Upper lobe of right lung (tissue), 1 donor: ENCODE measurements at places on chromosomes 11 and 22.
A peak's percentile ranks its signal among the peaks of the same experiment; 100 is the strongest.

GRCh38 chr11:111604392-111605009 lies 2.3 kb downstream of the SIK2 start:
- no peak for DNase-seq

- DNase-seq: no peak
These were observed 5.0 kb upstream of the SH3BP1 start for GRCh38 chr22:37634417-37634924.

- no peak for DNase-seq
These were observed 26.3 kb downstream of the SLC1A2 start for GRCh38 chr11:35393098-35393497.

DNA sequence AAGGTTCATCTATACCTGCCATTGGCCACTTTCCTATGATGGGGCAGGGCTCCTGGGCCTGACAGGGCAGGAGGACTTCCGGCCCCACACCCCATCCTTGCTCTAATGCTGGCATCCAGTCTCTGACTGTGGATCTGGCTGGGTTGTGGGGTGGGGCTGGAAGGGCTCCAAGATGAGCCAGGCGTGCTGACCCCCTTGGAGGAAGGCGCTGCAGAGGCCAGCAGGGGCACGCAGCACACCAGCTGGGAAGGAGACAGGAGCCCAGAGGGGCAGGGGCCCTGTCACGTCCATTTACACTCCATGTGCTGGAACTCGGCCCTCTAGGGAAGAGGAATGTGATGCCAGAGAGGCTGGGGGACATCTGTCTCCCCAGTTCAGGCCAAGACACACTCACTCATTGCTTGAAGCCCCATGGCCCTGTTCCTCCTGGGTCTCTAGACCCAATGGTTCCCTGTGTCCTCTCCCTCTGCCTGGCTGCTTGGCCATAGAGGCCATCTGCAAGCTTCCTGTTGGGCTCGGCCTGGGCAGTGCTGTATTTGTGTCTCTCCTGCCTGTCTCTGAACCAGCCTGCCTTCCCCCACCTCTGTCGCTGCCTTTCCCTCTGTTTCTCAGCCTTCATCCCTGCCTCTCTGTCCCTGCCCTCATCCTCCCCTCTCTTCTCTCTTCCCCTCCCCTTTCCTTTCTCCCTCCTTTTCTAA lies 67.5 kb upstream of the NECTIN1 start:
- peak; percentile 53 for DNase-seq

DNA sequence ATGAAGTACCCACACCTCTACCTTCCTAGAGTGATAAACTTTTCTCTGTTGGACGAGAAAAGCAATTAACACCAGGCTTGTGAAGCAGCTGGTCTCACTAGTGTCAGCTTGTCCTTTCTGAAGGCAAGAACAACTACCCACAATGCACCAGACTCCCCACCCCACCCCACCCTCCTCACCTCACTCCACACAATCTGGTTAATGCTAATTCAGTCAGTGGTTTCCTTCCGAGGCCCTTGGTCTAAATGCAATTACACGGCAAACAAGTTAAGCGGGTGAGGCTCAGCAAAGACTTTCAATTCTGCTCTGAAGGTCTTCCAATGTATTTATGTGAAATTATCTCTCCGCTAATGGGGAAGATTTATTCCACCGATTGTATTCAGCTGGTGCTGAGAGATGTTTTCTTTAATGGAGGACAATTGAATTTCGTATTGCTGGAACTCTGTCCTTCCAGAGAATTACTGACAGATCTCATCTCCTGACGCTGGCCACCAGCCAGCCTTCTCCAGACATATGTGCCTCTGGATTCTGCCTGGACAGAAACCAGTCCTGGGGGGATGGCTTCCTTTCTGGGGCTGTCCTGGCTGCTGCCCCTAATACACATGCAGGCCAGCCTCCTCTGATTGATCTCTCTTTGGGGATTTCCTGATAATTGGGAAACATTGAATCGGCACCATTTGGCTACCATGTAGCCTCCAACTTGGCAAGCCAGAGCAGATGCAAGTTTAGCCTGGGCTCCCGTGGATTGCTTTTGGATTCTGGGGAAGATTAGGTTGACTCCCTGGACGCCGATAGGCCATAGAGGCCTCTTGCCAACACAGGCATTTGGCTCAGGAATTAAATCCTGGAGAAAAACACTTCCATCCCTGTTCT lies 165.8 kb upstream of the NARS2 start:
- DNase-seq: no peak

DNA sequence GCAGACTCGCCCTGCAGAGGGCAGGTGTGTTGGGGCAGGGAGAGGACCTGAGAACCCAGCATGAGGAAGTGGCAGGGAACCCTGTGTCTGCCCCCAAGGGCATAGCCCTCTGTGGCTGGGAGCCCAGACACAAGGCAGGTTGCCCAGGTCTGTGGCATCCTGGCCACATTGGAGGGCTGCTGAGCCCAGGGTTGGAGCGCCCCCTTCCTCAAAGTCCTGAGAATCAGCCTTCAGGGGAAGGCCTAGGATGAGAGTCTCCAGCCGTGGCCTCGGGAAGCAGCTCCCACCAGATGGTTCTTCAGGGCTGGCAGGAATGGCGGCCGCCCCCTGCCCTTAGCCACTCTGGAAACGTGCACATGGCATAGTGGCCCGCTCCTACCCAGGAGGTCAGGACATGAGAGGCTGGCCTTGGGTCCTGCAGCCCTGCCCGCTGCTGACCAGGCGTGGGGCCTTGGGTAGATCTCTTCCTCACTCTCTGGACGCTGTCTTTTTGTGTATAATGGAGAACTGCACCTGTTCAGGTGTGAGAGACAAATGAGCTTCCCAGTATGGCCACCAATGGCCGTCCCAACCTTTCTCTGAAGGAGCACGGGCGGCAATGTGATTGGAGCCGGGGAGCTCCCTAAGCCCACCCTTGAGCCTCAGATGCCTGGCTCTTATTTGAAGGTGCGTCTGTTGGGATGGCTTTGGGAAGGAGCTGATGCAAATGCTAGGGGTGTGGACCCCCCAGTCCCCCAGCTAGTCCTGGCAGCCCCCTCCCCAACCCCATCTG lies 4.6 kb upstream of the CDC42BPG start:
- DNase-seq: no peak

DNA sequence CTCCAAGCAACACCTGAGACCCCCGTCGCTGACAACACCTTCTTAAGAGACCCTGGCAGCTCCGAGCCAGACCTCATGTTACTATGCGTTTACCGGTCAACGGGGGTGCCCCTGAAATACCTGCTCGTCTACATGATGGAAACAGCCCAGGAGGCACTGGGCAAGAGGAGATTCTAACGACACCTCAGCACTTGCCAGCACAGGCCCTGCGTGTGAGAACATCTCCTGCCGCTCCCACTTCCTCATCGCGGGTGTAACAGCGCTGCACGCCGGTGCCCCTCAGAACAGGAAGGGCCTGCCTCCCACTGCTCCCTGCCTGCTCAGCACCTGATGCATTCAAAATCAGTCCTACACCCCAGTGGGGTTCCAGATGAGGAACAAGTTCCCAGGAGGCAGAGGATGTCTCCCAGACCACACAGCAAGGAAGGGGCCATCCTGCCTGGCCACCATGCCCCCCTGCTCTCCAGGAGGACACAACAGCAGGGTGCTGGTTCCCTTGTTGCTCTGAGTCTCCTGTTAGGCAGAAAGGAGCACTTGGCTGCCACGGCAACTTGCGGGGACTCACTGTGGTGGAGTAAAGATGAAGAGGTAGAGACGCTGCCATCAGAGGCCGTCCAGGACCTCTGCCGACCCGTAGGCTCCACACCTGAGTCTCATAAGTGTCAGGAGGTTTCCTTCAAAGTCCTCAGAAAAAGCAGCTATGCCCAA lies 2.1 kb downstream of the TOLLIP start:
- peak; percentile 73 for DNase-seq

DNA sequence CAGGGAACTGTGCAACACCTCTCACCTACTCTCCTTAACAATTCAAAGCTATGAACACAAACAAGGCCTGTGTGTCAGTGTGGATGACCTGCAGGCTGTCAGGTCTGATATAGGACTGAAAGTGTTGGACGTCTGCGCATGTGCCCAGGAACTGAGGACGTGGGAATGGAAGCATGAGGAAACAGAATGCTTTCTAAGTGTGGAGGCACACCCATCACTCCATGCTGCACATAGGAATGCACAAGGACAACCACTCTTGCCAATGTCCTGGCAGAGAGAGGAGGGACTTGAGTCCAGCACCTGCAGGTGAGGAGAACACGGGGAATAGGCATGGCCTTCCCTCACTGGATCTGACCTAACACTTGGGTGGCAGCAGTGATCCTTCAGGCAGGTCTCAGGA lies 874.3 kb downstream of the OPCML start:
- peak; percentile 78 for DNase-seq

DNA sequence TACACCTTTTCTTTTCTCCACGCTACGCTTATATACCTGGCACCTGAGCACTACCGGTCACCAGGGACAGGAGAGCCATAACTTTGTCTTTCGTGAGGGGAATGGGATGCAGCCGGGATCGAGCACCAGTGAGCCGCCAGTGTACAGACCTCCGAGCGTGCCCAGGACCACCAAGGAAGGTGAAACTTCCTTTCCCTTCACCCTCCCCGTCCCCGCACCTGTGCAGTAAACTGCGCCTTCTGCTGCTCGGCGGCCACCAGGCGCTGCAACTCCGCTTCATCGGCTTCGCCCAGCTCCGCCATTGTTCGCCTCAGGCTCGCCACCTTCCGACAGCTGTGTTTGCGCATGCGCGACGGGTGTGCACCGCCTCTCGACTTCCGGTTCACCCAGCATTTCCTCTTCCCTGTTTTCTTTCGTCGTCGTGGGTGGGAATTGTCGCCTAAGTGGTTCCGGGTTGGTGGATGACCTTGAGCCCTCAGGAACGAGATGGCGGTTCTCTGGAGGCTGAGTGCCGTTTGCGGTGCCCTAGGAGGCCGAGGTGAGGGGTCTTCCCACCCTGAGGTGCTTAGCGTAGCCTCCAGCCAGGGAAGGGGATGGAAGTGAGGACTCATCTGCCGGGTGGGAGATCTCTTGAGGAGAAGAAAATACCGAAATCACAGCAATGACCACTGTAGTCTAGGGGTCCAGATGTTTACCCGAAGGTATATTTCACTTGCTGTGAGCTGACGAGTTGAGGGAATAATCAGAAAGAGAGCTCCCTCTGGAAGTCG lies at the start of the genes SDHD and TIMM8B:
Gene SDHD (plus strand): TSS at position 452 of the 770 bp plus-strand sequence. CDS start 35 bp downstream, at position 487.
Gene TIMM8B (minus strand): TSS at position 335 of the 770 bp plus-strand sequence. CDS start 33 bp downstream, at position 302.
- peak; percentile 96 for DNase-seq

DNA sequence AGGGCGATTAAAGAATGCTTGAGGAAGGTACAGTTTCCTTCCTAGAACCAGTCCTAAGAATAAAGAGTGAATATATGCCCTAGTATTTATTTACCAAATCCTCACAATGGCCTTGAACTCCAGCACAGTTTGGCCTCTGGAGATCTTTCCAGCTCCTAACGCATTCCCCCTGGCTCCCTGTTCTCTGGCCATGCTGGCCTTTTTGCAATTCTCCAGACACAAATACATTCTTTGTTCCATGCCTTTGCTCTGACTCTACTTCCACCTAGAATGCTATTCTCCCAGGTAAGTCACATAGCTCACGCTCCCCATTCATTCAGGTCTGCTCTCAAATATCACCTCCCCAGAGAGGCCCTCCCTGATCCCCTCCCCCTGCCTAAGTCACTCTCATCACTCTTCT lies 3.7 kb upstream of the DGKZ start:
- no peak for DNase-seq

- DNase-seq: no peak
These were observed 354 bp downstream of the POLR2L start for GRCh38 chr11:841981-842369.

DNA sequence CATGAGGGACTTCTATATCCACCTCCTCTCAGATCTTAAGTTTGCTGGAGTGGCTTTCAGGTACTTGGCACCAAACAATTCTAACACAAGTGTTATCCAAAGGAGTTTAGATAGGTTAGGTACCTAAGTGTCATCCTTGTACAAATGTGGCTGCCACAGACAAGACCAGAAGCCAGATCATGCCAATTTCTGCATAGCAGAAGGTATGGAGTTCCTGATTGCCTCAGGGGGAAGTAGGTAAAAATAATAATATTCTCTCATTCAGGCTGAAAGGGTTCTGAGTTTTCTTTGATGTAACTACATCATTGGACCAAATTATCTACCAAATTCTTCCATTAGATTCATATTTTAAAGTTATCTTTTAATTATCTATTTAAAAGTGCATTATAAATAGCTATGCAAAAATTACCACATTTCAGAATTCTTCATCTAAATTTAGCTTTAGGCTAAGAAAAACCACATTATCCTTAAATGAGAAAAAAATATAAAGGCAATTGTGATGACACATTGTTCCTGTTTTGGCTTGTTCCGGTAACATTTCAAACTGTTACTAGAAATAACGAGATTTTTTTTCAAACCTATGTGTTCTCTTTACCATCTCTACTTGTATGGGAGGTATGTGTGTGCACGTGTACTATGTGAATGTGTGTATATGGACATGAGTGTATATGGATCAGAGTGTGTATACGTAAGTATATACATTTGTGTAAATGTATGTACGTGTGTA lies 66.2 kb upstream of the POU2AF2 start:
- DNase-seq: no peak

- DNase-seq: no peak
These were observed 687.8 kb downstream of the KCNA4 start for GRCh38 chr11:29328961-29329441.

GRCh38 chr11:35029979-35030682 lies 108.8 kb upstream of the CD44 start:
- no peak for DNase-seq

GRCh38 chr11:35907648-35908431 lies 36.0 kb upstream of the LDLRAD3 start:
- DNase-seq: no peak

- DNase-seq: no peak
These were observed 780.2 kb downstream of the BRD1 start for GRCh38 chr22:49047447-49047846.

- DNase-seq: peak; percentile 82
These were observed 89.2 kb downstream of the PLEKHA7 start for GRCh38 chr11:16924826-16925560.

DNA sequence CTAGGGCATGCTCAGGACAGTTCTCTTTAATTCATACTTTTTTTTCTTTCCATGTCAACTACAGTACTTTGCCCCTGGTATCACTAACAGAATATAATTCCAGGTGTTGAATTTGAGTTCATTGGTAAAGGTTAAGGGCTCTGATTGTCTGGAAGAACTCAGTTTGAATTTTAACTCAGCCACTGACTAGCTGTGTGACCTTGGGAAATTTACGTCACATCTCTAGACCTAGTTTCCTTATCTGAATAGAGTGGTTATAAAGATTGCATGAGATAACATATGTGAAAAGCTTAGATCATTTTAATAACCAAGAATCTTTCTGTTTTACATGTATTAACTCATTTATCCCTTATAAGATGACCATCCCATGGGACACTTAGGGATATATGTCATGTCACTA lies 15.8 kb upstream of the ZC3H12C start:
- no peak for DNase-seq

DNA sequence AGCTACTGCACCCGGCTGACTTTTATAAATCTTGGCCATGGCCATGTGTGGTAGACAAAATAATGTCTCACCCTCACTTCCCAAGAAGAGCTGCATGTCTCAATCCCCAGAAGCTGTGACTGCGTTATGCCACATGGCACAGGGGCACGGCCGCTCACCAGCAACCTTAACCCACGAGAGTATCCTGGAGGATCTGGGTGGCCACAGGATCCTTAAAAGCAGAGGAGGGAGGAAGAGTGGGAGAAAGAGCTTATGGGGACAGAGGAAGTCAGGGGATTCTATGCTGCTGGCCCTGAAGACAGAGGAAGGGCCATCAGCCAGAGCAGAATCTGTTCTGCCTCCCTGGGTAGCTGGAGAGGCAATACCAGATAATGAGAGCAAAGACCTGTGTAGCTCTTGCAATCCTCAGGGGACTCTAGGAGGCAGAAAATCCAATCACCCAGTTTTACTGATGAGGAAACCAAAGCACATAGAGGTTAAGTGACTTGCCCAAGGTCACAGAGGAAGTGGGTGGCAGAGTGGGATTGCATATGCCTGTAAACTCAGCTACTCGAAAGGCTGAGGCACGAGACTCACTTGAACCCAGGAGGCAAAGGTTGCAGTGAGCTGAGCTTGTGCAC lies 55.3 kb downstream of the CELSR1 start:
- DNase-seq: no peak

- DNase-seq: no peak
These were observed 126.3 kb downstream of the SLC1A2 start for GRCh38 chr11:35293035-35293434.
